ENCODE measurements at places on chromosomes 7 and 10.

GRCh38 chr7:151038951-151039849, 9.1 kb upstream of the ASIC3 start:
- peak; percentile 21 for DNase-seq

DNA sequence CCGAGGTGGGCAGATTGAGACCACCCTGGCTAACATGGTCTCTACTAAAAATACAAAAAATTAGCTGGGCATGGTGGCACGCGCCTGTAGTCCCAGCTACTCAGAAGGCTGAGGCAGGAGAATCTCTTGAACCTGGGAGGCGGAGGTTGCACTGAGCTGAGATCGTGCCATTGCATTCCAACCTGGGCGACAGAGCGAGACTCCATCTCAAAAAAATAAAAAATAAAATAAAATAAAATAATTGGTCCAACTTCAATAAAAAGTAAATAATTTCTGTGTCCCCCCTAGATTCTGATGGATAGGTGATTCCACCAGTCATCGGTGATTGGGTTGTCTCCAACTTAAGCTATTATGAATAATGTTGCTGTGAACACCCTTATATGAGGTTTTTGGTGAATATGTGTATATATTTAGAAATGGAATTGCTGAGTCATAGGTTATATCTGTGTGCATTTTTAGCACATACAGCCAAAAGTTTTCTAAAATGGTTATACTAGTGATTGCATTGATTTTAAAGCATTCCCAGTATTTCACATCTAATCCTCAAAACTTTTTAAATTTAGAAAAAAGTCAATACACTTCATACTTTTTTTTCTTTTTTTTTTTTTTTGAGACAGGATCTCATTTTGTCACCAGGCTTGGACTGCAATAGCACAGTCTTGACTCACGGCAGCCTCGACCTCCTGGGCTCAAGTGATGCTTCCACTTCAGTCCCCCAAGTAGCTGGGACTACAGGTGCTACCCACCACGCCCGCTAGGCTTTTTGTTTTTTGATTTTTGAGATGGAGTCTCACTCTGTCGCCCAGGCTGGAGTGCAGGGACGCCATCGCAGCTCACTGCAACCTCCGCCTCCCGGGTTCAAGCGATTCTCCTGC, 13.7 kb upstream of the SRPK2 start:
- DNase-seq, result no peak

- DNase-seq, result no peak
These were observed 63.9 kb upstream of the GHITM start for GRCh38 chr10:84075226-84076046.

GRCh38 chr7:72048420-72048819, 363.7 kb downstream of the CALN1 start:
- DNase-seq, result no peak

DNA sequence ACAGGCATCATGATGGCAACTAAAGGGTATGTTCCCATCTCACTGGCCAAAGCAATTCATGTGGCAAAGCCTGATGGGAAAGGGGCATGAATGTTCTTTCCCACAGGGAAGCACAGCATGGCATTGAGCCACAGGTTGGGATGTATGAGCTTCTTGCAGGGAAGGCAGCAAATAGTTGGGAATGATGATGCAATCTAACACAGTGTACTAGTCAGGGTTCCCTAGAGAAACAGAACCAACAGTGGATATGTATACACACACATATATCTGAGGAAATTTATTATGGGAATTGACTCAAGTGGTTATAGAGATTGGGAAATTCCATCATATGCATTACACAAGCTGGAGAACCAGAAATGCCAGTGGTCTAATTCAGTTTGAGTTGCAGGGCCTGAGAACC, 253.6 kb upstream of the NPVF start:
- no peak for DNase-seq

GRCh38 chr7:156725073-156725472, 84.5 kb downstream of the RNF32 start:
- no peak for DNase-seq

DNA sequence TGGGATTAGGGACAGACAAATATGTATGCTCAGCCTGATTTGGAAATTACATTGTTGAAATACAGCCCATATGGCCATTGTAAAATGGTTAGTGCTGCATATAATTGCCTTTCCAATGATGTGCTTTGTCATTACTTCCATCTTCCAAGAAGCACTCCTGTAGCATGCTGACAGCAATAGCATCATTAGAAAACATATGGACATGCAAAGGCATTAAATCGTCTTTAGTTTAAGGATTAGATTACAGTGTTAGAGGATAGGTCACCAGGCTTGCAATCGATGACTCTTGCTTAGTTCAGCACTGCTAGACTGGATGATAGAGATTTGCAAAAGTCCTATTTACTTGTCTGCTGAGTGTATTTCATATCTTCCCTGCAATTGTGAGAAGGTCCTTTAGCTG, 17.4 kb downstream of the AUTS2 start:
- peak; percentile 18 for DNase-seq

DNA sequence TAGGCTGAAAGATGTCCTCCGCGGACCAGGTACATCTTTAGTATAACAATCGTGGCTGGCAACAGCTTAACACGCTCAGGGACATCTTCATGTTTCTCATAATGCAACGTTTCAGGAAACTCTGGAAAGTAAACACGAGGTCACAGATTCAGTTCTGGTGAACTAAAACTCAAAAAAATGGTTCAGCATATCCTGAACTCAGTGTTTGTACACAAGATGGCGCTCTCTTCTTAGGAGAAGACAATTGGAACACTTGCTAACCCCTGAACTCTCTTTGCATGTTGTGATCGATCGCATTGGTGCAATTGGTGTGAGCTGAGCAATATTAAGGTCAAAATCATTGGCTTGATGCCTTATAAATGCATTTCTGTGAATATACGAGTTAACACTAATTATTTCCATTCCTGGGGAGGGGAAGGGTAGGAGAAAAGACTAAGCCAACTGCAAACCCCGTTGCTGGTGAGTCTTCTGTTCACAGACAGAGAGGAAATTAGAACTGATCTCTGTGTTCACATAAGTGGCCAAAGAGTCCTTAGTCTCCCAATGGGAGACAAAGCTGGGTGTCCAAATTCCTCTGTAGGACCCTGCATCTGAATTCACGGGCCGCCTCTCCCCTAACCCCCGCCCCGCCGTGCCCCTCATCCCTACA, 52.6 kb upstream of the FAM180A start:
- peak; percentile 44 for DNase-seq

GRCh38 chr10:78784546-78784945, 284.2 kb upstream of the ZMIZ1 start:
- no peak for DNase-seq

- DNase-seq, result no peak
These were observed 1.8 kb downstream of the TRPV6 start for GRCh38 chr7:142883571-142884285.

- no peak for DNase-seq
These were observed 241.7 kb upstream of the NEBL start for GRCh38 chr10:21138769-21139340.

DNA sequence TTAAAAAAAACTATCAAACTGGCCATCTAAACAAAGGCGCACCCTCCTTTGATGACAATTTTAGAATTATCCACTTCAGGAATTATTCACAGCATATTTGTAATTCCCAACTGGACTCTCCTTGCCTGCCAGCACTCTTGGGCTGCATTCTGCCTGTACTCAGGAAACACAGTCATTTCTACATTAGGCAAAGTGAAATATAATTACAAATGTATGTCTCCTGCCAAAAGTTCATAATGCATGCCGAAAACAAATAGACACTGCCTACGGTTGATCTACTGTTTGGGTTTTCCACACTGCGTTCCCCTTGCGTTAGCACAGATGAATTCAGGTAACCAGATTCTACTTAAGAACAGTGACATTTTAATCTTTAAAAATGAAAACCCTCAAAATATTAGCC, 1.9 kb downstream of the HGF start:
- DNase-seq, result no peak

DNA sequence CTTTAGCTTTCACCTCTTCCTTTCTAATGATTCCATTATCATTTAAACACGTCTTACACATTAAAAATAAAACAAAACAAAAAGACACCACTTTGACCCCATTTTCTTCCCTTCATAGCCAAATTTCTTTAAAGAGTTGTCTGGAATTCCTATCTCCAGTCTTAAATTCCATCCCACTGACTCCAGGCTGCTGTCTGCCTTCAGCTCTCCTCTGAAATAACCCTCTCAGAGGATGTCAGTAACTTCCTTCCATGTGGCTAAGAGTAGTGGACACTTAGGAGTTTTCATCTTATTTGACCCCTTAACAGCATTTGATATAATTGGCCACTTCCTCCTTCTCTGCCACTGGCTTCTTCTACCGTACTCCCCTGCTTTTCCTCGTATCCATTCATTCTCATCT, 69.6 kb upstream of the MKX start:
- no peak for DNase-seq

Measured in DMS 273 treated with DMSO at 0.1 percent for 48 hours (cell line).